ENCODE measurements at places on chromosomes 1 and 21.

GRCh38 chr1:167575649-167576048, 22.1 kb upstream of the CREG1 start:
- DNase-seq, result no peak

DNA sequence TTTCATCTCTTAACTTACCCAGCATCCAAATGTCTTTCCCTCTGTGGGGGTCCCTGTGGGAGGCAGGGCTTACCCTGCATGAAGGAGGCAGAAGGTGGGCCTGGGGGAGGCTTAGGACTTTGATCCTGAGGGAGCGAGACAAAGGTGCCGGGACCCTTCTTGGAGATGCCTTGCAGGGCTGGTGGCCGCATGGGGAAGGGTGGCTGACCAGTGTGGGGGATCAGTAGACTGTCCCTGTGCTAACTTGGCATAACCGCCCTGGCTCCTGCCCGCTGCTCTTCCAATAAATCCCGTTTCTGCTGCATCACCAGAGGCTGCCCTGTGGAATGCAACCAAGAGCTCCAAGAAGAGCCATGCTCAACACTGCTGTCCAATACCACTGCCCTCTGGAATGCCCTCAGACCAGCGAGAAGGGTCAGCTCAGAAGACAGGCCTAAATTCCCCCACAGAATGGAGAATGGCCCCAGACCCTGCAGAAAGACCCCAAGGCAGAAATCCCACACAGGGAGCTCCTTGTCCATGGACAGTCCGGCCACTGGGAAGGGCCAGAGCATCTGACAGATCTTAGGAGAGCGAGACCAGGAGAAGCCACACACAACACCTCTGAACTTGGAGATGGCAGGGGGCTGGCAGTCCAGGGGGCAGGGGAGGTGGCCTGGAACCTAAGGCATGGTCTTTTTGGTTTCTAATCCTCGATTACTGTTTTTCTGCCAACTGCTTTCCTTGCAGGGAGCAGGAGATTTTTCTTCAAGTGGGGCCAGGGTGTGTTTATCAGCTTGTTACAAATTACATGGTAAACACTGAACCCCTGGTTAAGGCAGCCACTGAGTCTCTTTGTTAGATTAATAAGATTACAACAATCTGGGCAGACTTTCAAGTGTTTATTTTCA, 46.7 kb upstream of the DMRTB1 start:
- DNase-seq, result no peak

DNA sequence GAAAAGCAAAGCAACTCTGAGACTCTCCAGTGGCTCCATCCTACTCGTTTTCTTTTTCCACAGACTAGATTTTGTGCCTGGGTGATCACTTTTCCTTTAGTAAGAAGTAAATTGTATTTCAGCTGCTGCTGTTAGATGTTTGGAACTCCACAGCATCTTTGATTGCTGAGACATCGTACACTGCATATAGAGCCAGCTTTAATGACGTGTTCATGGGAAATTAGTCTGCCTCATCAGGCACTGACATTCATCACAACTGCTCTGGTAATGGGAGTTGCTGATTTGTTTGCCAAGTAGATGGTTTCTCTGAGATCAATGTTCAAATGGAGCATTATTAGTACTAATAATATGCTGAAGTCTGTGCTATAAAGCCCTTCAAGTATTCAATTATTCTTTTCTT, 573.8 kb upstream of the NR5A2 start:
- no peak for DNase-seq

- DNase-seq, result no peak
Measured at GRCh38 chr1:32612189-32612881, 38.0 kb downstream of the ZBTB8OS start.

GRCh38 chr1:19240673-19241538, 10.4 kb downstream of the EMC1 start:
- DNase-seq, result no peak

- DNase-seq, result no peak
Measured at GRCh38 chr21:34073749-34074282, 438 bp downstream of the MRPS6 start.

DNA sequence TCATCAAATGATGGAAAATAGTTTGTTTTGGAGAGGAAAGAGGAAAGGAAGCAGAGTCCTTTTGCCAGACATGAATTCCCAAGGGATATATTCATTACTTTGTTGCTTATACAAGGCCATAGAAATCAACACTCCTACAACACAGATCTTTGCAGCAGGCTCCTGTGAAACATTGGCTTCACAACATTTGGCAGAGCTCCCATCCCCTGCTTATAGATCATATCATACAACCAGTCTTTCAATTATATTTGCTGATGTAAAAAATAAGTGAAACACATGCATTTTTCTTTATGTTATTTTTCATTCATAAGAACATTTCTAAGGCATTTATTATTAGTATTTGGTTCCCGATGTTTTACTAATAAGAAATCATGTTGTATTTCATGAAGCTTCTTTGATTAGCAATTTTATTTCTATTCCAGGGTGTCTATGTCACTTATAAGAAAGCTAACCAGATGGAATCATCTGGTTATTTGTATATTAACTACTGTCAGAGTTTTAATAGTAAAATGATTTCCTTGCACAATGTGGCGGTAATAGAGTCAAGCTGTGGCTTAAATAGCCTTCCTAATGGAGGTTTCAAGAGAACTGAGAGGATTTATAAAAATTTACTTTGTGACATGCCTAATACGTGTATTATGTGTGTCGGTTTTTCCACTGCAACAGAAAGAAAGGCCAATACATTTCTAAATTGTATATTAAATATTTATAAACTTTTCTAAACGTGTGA, 470.3 kb upstream of the NCAM2 start:
- no peak for DNase-seq

DNA sequence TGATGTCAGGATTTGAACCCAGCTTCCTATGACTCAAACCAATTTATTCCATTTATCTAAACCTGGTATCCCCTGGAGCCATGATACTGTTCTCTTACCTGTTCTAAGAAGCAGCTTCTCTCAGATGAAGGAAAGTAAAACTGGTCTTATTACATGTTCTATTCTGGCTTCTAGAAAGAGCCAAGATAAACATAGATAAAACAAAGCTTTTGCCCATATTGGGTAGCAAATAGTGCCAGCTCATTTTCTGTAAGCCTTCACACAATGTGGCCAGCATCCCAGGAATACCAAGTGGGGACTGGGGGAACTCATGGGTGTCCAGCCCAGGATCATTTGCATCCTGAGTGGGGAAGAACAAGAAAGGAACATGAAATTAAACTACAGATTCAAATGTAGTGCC, 53.5 kb upstream of the EPHA8 start:
- no peak for DNase-seq

Data from cortex of kidney (tissue), 1 donor.